ENCODE measurements at places on chromosomes 4 and X.

- no peak for DNase-seq
These were observed 120.8 kb downstream of the ZNF518B start for GRCh38 chr4:10336471-10336870.

DNA sequence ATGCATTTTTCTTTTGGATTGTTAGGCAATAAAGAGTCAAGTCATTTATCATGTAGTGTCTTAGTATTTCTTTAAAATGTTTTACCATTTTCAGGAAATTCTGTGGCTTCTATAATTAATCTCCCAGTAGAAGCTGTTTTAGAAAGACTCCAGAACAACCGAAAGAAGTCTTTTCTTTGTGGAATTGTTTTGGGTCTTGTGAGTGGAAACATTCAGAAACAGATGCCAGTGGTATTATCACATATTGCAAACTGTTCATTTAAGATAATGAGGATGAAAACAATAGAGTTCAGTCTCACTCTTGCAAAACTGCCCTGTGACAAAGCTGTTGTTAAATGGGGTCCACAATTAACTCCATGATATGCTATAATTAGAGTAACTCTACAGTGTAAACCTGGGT is 211.2 kb upstream of the KIT start:
- DNase-seq, result peak; percentile 1

GRCh38 chr4:167021545-167022155 is 212.6 kb downstream of the SPOCK3 start:
- DNase-seq, result peak; percentile 79

DNA sequence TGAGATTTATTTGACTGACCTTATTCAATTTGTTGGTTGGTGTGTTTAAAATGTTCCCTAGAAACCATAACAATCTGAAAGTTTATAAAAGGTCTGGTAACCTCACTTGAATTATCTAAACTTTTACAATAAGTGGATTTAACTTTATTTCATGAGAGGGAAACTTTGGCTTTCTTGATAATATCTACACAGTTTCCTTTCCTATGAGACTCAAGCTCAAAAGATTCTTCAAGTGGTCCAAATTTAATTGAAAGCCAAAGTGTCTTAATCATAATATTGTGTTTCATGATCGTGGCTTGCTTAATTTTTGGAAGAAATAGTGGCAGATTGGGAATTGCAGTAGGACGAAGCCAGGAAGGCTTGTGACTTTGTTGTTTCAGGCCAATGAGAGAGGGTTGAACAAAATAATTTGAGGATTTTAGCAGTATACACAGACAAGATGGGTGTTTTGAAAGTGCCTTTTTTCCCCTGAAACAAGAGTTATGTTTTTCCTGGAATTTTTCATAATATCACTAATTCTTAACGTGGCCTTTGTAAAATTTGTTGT is 55.0 kb downstream of the PHEX start:
- no peak for DNase-seq

DNA sequence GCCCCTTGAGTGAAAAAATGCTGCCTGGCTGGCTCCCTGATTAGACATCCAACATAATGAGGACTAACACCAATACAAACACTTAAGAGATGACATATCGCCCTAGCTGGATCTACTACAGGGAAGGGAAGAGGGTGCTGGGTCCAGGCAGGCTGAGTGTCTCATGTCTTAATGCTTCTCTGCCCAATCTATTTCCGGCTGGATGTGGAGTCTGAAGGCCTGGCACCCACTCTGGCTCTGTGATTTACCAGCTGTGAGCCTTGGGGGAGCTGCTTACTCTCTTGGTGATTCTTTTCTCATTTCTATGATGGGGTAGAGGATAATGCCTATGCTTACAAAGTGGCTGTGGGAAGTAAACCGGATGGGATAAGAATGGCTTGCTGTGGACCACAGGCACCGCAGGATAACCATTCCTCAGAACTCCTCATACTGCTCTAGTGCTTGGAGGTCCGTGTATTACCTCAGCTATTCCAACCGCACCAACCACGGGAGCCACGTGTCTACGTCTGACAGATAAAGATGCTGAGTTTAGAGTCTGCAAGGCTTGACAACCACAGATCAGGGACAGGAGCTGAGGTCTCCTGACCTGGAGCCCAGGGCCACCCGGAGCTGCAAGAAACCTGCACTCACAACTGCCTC is 161.7 kb downstream of the AFAP1 start:
- no peak for DNase-seq

DNA sequence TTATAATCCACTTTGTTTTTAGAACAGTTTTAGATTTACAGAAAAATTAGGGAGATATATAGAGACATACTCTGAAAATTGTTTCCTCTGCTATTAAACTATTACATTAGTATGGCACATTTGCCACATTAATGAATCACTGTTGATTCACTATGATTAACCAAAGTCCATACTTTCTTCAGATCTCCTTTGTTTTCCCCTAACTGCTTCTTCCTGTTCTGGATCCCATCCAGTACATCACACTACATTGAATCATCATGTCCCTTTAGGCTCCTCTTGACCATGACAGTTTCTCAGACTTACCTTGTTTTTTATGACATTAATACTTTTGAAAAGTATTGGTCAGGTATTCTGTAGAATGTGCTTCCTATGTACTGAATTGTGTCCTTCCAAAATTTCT is 109.2 kb upstream of the EDNRA start:
- DNase-seq, result peak; percentile 92

DNA sequence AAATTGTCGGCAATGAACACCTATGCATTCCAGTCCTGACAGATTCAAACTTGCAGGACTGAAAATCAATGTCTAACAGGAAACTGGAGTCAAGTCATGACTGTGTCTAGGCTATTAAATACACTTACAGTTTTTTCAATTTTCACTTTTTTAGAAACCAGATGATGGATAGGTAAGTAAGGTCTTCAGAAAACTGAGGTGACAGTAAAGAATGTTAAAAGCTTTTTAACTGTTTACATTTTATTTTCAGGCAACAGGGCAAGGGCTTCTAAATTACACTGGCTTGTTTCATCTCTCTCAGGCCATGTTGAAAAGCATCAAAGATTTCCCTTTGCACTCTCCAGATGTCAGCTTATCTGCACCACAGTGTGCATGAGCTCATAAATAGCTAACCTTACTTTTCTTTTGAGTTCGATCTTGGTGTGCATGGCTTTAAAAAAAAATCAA is 65.2 kb downstream of the SEC24D start:
- DNase-seq, result no peak

DNA sequence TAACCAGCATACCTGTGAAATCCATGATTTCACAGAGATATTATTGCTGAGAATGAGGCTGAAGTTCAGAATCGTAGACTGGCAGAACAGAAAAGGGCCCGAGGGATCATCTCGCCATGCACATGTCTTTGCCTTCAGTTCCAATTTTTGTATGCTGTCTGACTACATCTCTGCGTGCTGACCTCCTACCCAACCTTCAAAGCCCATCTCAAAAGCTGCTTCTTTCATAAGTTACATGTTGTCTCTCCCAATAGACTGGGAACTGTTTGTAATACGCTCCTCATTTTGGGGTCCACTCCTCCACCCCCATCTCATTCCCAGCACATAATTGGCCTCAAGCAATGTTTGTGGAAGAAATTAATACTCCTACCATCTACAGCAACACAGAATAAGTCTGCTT is 78.2 kb downstream of the RTL5 start:
- DNase-seq, result no peak

DNA sequence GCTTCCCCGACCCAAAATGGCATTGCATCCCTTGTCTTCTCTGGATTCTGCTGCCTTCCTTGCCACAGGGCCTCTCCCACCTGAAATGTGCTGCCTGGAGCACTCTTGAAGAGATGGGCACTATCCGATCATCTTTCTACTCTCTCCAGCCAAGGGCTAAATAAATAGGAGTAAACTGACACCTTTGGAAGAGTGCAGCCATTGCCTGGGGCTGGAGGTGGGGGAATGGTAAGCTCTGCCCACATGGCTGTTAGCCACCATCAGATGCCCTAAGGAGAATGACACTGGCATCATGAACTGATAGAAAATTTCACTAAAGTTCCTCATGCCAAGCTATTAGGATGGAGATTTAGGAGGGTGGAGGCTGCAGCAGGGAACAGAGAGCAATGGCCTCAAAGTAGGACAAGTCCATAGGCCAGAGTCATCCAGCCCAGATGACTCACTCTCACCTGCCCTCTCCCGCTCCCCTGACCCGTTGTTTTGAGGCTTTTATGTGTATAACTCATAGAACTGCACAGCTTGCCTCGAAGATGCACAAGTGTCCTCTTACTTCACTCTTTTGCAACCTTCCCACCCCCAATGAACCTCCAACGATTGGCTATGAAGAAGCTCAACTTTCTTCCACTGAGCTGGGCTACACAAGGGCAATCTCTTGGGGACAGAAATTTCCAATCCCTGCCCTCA is 822 bp upstream of the PFKFB1 start:
- no peak for DNase-seq

- DNase-seq, result peak; percentile 88
These were observed 78.7 kb upstream of the DCLK2 start for GRCh38 chr4:149999485-150000074.

GRCh38 chr4:31139767-31140166 is 419.6 kb downstream of the PCDH7 start:
- no peak for DNase-seq

DNA sequence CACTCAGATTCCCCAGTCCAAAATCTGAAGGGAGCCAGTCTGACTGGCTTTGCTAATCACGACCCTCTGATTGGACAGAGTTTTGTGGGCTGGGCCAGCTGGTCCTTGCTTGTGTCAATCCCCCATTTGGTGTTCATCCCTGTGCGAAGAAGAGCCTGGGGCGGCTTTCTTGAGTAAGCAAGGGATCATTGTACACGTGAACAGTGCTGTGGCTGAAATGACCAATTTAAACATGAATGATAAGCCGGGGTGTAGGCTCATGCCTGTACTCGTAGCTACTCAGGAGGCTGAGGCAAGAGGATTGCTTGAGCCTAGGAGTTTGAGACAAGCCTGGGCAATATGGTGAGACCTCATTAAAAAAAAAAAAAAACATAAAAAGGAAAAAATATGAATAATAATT is 379.1 kb downstream of the RAPGEF2 start:
- no peak for DNase-seq

DNA sequence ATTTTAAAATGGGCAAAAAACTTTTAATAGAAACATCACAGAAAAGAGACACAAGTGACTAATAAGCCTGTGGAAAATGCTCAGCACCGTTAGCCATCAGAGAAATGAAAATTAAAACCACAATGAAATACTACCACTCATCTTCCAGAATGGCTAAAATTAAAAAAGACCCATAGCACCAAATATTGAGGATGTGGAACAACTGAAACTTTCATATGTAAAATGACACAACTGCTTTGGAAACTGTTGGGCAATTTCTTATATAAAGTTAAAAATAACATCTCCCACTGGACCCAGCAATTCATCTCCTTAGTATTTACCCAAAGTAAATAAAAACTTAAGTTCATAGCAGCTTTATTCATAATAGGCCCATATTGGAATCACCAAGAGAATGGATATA is 94.2 kb downstream of the TENM3 start:
- no peak for DNase-seq

- peak; percentile 41 for DNase-seq
These were observed 39.5 kb downstream of the TMEM154 start for GRCh38 chr4:152640058-152640921.

GRCh38 chrX:120457766-120458180 is 11.3 kb downstream of the LAMP2 start:
- DNase-seq, result peak; percentile 69

DNA sequence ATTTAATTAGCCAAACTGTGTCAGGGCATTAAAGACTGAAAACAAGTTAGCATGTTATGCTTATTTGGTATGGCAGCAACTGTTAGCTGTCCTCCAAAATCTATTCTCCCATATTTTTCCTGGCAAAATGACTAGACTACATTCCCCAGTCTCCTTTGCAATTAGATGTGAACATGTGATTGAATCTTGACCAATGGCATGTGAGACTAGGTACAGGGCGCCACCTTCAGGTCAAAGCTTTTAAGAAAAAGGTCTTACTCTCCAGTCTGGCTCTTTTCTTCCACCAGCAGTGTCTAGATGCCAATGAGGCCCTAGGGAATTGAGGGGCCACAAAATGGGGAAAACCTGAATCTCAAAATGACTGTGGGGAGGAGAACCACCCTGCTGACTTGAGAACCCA is 408.2 kb downstream of the SMARCA1 start:
- peak; percentile 1 for DNase-seq

DNA sequence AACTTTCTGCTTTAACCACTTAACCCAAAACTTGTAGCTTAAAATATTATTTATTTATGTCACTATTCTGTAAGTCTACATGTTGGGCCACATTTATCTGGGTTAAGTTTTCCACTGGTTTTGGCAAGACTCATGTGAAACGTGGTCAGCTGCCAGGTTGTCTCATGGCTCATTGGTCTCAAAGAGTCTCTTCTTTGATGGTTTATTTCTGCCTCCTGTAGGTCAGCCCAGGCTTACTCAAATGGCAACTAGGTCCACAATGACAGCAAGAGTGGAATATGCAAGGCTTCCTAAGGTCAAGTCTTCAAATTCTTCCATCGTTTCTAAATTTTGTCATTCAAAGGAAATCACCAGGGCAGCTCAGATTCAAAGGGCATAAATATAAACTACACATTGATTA is 828.7 kb downstream of the PCDH7 start:
- no peak for DNase-seq

GRCh38 chr4:123941306-123941705 is 544.7 kb downstream of the SPRY1 start:
- peak; percentile 19 for DNase-seq

- DNase-seq, result peak; percentile 88
These were observed 65.3 kb downstream of the PDLIM5 start for GRCh38 chr4:94516999-94517398.

- DNase-seq, result no peak
These were observed 14.1 kb upstream of the TCEANC start for GRCh38 chrX:13638826-13639225.

GRCh38 chr4:144357975-144358374 is 217.5 kb upstream of the GYPA start:
- DNase-seq, result no peak

DNA sequence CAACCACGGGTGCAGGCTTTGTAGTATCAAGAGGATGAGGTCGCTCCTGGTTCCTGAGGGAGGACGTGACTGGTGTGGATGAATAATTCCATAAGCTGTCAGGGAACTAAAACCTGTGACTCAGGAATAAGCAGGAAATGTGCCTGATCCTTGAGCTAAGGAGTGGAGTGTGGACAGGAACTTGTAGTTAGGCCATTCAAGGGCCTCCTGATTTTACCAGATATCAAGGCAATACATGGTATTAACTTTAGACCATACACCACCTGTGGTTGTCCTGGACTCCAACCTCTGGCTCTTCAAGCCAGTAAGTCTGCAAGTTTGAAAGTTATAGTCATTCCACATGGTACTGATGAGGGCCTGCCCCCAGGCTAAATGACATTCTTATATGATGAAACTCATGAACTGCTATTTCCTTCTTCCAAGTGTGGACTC is 12.1 kb upstream of the ING2 start:
- peak; percentile 54 for DNase-seq

DNA sequence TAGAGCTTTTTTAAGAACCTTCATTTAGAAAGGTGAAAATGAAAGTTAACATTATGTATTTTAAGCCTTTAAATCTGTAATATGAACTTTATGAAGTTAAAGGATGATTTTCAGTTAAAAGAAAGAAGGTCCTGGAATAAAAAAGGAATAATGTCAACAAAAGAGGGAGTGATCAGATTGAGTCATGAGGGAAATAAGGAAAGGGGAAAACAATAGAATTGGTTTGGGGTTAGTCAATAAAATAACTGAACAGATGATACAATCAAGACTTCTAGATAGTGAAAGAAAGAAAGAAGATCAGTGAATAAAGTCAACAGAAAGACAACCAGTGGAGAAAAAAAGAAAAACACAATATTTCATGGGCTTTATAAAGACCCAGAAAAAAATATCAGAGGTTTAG is 291.6 kb upstream of the ARSJ start:
- no peak for DNase-seq

GRCh38 chr4:147761218-147761883 is 29.5 kb downstream of the ARHGAP10 start:
- no peak for DNase-seq
